CD8-positive, alpha-beta memory T cell (primary cell): ENCODE measurements at places on chromosomes 13 and 19. TPM values are rescaled to one million over a fixed set of nuclear protein-coding genes. Genes with fewer than 3 reads are reported as not detected.

KLK3 gene
- not detected for polyA plus RNA-seq

UBL5 gene
- 789 TPM for polyA plus RNA-seq

AXL gene
- polyA plus RNA-seq = 0.43 TPM

GARIN5A gene
- polyA plus RNA-seq = 0.33 TPM

CGB1 gene
- not detected for polyA plus RNA-seq

ZNF136 gene
- 17.4 TPM for polyA plus RNA-seq
